ENCODE measurements at places on chromosomes 7 and 10.

GRCh38 chr7:29329686-29330085 is 135.1 kb downstream of the CHN2 start:
- DNase-seq: no peak

GRCh38 chr10:50470798-50471582 is 152.8 kb downstream of the SGMS1 start:
- DNase-seq: no peak

- DNase-seq: no peak
Observed at GRCh38 chr10:130957423-130957822, 354.1 kb downstream of the TCERG1L start.

DNA sequence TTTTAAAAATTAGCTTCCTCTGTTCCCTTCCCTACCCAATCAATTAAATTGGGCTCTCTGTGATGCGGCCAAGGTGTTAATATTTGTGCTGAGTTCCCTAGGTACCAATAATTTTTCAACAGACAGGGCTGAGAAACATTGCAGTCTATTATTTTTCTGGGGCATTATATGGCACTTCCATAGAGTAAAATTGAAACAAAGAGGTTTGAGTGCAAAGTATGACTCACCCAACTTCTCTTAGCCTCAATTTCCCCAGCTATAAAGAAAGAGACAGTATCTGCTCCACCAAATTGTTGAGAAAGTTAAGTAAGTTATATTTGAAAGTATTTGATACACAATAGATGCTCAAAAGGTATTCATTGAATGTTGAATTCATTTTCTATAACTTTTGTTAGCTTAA is 74.9 kb downstream of the TES start:
- no peak for DNase-seq

DNA sequence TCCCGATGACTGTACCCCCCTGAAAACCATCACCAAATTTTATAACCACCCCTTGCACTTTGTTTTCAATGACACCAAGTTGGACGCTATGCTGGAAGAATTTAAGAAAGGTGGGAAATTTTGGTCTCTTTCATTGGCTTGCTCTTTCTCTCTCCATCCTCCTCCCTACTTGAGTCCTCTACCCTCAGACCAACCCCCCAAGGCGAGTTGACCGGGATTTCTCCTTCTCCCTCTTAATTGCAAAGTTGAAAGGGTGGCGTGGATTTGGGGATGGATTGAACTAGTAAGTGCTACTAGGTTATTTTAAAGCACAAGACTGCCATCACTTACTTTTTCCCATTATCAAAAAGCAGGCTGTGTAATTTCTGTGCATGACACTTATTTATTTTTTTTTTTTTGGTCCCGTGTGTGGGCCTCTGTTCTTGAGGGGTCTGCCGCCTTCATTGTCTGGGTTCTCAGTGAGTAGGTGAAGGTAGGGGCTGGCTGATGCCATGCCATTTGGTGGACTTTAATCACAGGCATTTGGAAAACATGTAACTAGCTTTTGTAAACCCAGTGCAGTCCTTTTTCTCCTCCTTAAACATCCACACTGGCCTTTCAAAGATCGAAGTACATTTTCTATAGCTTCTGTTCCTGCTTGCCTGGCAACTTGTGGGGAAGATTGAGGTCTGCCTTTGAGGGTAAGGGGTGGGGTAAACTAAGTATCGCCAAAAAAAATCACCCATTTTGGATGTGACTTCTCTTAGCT is 2.1 kb downstream of the CNNM2 start:
- DNase-seq: no peak

DNA sequence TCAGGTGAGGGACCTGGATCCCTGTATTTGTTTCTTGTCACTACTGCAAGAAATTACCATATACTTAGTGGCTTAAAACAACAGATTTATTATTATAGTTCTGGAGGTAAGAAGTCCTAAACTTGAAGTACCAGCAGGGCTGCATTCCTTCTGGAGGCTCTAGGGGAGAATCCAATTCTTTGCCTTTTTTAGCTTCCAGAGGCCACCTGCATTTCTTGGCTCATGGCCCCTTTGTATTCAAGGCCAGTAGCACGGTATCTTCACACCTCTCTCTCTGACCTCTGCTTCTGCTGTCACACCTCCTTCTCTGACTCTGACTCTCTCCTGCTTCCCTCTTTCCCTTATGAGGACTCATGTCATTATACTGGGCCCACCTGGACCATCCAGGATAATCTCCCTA is 2.2 kb upstream of the LHPP start:
- no peak for DNase-seq

GRCh38 chr10:9824631-9825071 is 1193.0 kb upstream of the CELF2 start:
- no peak for DNase-seq

GRCh38 chr10:30556189-30556588 is 73.4 kb downstream of the LYZL2 start:
- DNase-seq: no peak

DNA sequence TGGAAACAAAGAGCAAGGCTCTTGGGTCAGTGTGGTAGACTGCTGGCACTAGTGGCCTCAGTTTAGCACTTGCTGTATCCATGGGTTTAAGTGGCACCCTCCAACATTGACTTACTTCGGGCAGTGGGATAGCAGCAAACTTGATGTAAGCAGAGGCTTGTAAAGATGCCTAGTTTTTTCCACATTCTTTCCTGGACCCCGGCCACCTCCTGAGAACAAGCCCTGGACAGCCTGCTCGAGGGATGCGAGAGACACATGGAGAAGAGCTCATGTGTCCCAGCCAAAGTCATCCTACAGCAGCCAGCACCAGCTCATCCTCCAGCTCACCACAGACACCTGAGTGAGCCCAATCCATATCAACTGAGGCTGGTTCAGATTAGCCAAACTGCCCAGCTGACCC is 142.7 kb upstream of the PCBD1 start:
- no peak for DNase-seq

- no peak for DNase-seq
Observed at GRCh38 chr7:91239171-91239604, 25.0 kb upstream of the FZD1 start.

DNA sequence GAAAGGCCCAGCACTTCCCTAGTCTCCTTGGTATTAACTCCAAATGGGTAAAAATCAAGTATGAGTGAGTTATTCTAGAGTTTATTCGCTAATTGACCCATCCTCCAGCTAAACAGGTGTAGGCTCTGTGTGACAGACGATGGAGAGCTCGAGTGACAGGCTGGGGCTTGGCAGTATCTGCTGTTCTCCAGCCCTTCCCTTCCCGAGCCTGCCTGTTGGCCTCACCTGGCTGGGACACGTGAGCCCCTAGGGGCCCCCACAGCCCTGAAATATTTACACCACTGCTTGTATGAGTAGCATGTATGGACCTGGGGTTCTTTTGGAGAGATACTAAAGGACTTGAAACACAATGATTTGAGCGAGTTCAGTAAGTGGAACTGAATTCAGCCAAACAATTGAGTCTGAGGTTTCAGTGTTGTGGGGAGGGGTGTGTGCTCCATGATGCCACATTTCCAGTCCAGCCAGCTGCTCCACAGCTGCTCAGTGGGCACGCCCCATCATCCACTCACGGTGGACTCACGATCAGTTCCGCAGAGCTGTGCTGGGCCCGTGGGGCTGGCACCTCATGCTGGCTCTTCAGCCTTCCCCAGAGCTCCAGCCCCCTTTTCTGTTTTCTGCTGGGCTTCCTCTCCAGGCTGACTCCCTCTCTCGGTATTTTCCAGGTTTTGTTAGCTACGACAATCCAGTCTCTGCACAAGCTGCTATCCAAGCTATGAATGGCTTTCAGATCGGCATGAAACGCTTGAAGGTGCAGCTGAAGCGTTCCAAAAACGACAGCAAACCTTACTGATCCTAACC is 283.0 kb downstream of the USP6NL start:
- DNase-seq: no peak

GRCh38 chr10:132347211-132347930 is 15.4 kb downstream of the LRRC27 start:
- DNase-seq: no peak

DNA sequence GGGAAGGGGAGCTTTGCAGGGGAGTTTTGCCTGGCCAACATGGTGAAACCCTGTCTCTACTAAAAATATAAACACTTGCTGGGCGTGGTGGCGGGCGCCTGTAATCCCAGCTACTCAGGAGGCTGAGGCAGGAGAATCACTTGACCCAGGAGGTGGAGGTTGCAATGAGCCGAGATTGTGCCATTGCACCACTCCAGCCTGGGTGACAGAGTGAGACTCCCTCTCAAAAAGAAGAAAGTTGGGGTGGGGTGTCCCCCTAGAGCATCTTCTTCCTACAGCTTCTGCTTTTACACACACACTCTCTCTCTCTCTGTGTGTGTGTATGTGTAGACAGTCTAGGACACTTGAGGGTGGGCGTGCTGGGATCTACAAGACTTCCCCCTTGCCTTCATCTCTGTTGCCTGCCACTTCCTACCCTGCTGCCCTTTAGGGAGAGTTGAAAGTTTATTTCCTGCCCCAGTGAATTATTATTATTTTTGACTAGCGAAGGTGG is 21.7 kb downstream of the PLAU start:
- no peak for DNase-seq

DNA sequence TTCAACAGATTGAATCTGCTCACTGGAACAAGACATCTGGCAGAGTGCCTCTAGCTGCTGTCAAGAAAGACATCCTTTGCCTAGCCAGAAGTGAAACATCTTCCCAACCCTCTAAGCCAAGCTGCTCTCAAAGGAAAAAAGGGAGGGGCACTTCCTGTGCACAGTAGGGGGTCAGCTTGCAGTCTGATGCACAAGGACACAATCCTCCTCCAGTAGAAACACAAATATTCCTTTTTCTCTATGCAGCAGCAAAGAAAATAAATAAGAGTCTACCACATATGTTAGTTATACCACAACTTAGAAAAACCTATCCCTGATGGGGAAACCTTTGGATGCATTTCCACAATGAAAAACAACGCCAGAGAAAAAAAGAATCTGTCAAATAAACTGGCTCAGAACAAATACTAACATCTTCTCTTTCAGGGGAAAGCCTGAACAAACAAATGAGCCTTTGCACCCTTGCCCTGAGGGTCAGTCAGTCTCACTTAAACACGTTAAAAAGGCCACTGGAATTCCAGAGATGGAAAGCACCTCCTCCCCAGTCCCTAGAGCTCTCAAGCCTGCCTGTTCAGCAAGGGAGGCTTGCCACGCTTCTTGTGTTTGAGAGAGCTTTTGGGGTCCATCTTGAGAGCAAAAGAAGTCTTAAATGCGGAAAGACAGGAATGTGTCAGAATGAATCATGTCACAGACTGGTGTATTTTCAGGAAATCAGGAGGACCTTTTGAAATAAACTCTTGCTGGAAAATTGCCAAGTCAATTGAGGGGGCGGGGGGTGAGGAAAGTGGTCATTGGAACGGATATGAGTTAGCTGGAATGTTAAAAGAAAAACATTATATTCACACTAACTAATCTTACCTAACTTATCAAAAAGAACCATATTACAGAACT is 7.5 kb downstream of the LAMB1 start:
- no peak for DNase-seq
